Activated naive CD4-positive, alpha-beta T cell treated with anti-CD3 and anti-CD28 coated beads, Interleukin-2, amount 10 ng/mL, durations not matched to agents 5 hours and 36 hours (primary cell): ENCODE measurements at places on chromosomes 7 and 10. TPM values are rescaled to one million over a fixed set of nuclear protein-coding genes. Genes with fewer than 3 reads are reported as not detected.

HOGA1 gene
- not detected for total RNA-seq

ZDHHC6 gene
- 44.0 TPM for total RNA-seq

ARHGEF5 gene
- 13.4 TPM for total RNA-seq

MOGAT3 gene
- 0.18 TPM for total RNA-seq

GRM8 gene
- total RNA-seq: not detected

GPR15LG gene
- total RNA-seq: not detected

UPK3BL1 gene
- 16.3 TPM for total RNA-seq

ATP6V0A4 gene
- 0.08 TPM for total RNA-seq

CFTR gene
- total RNA-seq: not detected

SPDYE1 gene
- total RNA-seq: 0.13 TPM

GCC1 gene
- 17.8 TPM for total RNA-seq

C10orf67 gene
- 0.18 TPM for total RNA-seq

BEND7 gene
- total RNA-seq: not detected
